NCI-H1105 treated with DMSO at 0.1 percent for 48 hours (cell line): ENCODE measurements at places on chromosomes 6 and 20.

DNA sequence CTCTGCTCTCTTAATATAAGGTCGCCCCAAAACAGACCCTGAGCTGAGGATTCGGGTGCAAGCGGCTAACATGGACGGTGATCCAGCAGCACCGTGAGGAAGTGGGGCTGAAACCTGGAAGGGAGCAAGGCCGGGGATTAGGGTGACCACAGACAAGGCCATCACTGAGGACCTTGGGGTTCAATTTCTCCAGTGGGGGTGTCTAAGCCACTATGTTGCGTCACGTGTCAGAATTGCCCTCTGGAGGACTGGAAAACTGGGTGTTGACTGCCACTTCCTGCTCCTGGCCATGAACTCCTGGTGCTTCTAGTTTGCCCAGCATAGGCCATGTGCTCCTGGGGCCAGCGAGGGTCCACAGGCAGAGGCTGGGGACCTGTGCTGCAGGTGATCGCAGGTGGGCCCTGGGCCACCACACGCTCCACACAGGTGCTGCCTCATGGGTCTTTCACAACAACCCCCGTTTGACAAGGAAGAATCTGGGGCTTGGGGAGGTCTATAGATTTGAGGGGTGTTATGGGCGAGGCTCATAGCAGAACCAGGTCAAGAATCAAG is 101.9 kb downstream of the CDH26 start:
- no peak for DNase-seq

DNA sequence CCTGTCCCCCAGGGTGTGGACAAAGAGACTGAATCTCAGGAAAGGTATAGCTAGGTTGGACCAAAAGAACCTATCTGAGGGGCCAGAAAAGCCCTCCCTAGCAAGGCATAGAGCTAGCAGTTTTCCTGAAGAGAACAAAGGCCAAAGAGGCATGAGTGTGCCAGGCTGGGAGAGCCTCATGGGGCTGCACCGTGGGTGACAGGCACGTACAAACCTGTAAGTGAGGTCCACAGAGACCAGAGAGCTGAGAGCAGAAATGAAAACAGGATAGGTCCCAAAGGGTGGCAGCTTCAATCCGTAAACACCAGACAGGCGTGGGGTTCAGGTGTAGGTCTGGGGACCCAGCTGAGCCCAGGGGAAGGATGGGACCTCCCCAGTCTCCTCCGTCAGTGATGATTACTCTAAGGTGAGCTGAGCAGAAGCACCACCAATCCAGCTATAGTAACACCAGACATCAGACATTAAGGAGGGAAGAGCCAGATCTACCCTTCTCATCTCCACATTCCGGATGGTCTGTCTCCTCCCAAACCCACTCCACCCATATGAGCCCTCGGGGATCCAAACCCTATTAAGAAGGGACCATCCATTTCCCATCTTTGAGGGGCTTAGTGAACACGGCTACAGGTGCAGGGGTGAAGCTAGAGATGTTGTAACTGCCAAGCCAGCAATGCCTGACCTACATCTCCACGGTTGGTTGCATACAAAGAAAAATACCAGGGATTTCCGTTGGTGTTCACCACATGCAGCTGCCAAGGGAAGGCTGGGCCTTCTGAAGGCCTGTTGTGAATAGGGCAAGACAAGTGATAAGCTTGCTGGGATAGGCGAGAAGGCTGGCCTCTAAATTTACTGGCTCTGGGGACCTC is 38.3 kb downstream of the BCL2L1 start:
- no peak for DNase-seq

GRCh38 chr20:36309643-36310042 is 3.5 kb downstream of the DLGAP4 start:
- DNase-seq, result no peak

DNA sequence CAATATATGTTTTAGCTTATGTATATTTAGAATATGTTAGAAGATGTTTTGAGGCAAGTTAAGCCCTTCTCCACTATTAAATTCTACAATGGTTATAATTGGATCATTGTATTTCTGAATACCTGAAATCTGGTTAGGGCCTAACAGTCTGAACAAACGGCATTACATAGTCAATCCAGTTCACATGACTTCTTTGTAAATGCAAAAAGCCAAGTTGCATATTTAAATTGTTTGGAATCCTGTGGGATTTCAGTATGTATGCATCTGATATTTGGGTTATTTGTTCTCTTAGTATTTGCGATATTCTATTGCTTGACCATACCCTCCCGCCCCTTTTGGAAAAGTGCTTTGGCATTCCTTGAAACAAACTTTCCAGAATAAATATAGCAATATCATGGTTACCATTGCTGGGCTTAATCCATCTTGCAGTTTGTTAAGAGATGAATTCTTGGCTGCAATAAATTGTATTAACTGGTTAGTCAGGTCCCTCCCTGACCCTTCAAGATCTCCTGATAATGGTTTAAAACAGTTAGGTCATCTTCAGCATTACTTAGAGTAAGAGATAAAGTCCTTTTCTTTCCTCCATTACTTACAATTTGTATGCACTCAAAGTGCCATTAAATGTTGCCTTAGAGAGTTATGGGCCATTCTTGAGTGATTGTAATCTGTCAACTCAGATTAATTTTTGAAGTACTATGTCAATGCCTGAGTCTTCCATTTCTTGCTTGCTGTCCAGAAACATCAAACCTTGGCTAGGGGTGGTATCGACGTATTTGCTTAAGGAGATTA is 36.5 kb downstream of the LRRC1 start:
- no peak for DNase-seq

GRCh38 chr6:125222531-125223455 is 69.2 kb downstream of the TPD52L1 start:
- no peak for DNase-seq

- no peak for DNase-seq
These were observed 161.8 kb upstream of the ASCC3 start for GRCh38 chr6:101042966-101043365.
